Inflammatory macrophage treated with lipopolysaccharide for 4 hours (primary cell): ENCODE measurements at places on chromosomes 4 and X.

DNA sequence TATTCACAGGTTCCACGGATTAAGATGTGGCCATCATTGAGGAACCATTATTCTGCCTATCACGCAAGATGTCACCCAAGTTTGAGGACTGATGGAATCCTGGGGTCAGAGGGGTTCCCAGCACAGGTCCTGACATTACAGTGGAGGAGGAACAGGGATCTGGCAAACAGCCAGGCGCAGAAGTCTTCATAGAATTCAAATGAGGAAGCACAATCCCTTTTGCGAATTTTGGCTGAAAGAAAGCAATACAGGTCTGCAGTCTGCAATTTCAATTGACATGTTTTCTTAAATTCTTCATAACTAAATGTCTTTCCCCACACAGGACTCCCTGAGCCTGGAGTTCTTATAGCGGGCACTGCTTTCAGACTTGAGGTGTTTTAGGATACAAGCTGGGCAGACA is 14.5 kb downstream of the DOCK11 start:
- DNase-seq = peak; percentile 42

DNA sequence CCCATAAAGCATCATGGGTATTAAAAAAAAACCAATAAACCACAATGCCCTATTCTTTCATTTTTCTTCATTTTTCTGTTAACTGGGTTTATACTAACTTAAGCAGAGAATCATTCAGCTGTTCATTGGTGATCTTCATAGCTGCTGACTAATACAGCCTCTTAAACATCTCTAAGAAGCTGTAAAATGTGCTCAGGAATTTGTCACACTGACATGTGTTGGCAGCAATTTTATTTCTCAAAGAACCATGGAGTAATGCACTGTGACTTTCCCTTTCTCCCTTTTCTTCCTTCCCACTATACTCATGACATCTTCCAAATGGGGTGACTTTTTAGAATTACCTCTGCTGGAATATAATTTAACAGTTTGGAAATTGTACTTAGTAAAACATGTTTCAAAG is 315.4 kb downstream of the ANTXR2 start:
- no peak for DNase-seq

DNA sequence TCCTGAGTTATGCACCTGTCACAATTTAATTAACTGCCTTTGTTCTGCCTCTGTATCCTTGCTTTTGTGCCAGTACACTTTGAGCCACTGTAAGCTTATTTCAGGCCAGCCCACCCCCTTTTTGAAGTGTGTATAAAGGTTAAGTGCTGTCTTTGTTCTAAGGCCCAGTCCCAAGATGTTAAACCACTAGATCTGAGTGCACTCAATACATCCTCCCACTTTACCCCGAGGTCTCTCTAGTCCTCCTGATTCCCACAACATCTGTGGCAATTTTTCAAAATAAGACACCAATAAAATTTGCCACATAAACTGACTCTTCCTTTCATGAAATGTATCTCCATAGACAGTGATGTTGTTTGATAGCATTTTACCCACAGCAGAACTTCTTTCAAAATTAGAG is 124.1 kb upstream of the SPIN4 start:
- no peak for DNase-seq

- DNase-seq = no peak
Observed at GRCh38 chrX:40278340-40279090, 180.8 kb upstream of the BCOR start.

DNA sequence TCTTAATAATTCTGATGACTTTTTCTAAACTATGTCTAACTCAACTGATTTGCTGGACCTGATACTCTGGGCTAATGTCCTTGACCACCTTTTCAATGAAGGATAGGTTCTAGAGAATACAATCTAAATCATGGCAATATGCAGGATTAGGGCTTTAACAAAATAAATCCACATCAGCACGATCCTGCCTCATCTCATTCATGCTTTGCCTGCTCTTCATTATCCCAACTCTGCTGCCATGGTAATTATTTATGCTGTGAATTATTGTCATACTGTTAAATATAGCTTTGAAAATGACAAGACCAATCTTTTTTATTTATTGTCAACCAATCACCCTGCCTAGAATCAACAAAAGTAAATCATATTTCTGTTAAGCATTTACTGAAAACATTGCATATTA is 2176.7 kb upstream of the AGA start:
- no peak for DNase-seq

GRCh38 chr4:98728871-98729270 is 70.5 kb upstream of the TSPAN5 start:
- no peak for DNase-seq

DNA sequence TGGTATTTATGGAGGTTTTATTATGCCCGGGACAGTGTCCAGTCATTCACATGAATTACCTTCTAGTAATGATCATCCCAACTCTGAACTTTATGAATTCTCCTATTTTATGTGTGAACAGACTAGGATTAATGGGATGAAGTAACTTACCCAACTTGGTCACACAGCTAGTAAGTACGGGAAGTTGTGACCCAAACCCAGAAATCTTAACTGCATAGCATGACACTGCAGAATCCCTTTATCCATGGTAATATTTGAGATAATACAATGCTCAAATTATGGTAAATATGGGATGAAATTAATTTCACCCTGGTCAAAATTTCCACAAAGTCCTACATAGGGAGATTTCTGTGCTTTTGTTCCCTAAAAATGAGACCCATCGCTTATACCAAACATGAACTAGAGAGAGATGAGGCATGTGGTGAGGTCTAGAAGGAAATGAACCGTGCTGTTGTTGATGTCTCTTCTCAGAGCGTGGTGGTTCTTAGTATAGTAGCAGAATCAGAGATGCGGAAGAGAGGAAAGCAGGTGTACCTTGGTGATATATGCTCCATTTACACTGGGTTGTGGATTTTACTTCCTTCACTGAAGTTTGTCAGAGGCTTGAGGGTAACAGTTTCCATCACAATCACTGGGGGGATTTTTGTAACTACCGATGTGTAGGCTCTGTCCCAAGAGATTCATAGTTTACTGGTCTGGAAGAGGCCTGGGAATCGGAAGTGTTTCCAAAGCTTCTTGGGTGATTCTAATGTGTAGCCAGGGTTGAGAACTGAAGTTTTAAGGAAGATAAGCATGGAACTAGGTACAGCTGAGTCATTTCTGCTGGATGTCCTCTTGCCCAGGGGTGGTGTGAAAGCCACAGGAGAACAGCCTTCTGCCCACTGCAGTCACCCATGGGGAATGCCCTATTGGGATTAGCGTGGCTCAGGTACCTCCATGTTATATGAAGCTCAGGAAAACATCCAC is 30.2 kb upstream of the FAM9C start:
- no peak for DNase-seq

DNA sequence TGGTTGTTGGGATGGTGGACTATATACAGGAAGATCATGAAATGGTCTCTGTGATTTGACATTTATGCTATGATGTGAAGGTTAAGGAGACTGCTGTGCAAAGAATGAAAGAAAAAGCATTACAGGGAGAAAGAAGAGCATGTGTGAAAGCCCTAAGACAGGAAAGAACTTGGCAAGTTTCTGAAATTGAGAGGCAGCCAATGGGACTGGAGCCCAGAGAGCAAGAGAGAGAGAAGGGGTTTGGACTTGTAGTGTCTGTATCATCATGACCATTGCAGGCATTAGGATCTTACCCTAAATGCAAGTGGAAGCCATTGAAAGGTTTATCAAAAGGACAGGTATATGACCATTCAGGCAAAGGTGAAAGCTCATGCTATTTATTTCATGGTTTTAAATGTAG is 147.1 kb downstream of the NAA11 start:
- DNase-seq = no peak

DNA sequence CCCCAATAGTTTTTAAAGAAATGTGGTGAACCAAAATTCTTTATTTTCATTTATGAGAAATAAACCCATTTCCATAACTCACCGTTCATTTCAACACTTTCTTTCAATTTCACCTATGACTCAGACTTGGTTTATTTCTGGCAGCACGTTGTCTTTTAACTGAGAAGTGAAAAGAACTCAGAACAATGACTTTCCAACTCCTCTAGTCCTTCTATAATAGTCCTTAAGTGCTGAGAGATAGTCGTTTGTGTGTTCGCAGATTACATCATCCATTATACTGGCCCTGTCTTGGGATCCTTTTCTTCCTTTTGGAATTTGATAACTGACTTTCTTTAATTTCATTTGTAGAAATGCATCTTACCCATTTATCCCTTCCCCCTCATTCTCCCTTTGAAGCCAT is 113.6 kb downstream of the GLUD2 start:
- DNase-seq = no peak
